ENCODE measurements at places on chromosomes 7 and 10.

- DNase-seq = no peak
Measured at GRCh38 chr10:131067690-131068089, 243.8 kb downstream of the TCERG1L start.

- peak; percentile 63 for DNase-seq
Measured at GRCh38 chr7:83468251-83468739, 180.6 kb downstream of the SEMA3E start.

- no peak for DNase-seq
Measured at GRCh38 chr7:96676919-96677318, 32.7 kb downstream of the SEM1 start.

DNA sequence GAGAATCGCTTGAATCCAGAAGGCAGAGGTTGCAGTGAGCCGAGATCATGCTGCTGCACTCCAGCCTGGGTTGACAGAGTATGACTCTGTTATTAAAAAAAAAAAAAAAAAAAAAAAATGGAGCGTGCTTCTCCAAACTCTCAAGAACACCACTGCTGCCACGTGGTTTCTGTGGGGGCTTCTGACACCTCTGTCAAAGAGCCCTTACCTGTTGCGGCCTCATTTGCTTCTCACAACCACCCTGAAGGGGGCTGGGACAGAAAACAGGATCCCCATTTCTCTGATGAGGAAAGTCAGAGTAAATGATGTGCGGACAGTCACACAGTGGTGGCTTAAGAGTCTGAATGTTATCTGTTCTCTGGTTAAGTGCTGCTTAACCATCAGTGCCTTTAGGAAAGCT, 95.3 kb downstream of the RNF216 start:
- no peak for DNase-seq

- DNase-seq = no peak
Measured at GRCh38 chr7:134798155-134798554, 18.7 kb downstream of the CALD1 start.

GRCh38 chr7:128405471-128406313, 4.1 kb downstream of the IMPDH1 start:
- DNase-seq = peak; percentile 82

DNA sequence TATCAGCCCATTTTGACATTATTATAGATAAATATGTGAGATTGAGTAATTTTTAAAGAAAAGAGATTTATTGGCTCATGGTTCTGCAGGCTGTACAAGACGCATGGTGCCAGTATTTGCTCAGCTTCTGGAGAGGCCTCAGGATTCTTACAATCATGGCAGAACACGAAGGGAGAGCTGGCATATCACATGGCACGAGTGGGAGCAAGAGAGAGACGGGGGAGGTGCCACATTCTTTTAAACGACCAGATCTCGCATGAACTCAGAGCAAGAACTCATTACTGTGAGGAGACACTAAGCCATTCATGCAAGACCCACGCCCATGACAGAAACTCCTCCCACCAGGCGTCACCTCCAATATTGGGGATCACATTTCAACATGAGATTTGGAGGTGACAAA, 40.1 kb upstream of the ZNF488 start:
- DNase-seq = no peak

- no peak for DNase-seq
Measured at GRCh38 chr7:131383417-131384285, 56.0 kb downstream of the MKLN1 start.

GRCh38 chr7:45590679-45591057, 16.5 kb downstream of the ADCY1 start:
- DNase-seq = peak; percentile 42

- DNase-seq = peak; percentile 26
Measured at GRCh38 chr10:35271086-35271858, 65.0 kb upstream of the CCNY start.

GRCh38 chr7:114628362-114628761, 213.7 kb downstream of the FOXP2 start:
- DNase-seq = no peak

DNA sequence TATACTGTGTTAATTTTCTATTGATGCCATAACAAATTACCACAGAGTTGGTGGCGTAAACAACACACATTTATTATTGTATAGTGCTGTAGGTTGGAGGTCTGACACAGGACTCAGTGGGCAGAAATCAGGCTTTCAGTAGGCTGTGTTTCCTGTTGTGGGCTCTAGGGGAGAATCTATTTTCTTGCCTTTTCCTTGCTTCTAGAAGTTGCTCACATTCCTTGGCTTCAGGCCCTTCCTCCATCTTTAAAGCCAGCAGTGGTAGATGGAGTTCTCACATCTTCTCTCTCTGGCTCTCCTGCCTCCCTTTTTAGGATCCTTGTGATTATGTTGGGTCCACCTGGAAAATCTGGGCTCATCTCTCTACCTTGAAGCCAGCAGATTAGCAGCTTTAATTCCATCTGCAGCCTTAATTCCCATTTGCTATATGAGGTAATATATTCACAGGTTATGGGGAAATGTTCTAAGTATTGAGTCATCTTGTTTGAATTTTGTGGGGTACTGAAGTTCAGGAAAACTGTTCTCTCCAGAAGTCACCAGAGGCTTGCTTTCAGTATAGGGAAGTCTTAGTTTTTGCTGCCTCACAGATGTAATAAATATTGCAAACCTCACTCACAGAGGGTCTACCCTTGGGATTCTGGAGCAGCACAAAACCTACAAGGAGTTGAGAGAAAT, 38.9 kb downstream of the CCNY start:
- DNase-seq = no peak

DNA sequence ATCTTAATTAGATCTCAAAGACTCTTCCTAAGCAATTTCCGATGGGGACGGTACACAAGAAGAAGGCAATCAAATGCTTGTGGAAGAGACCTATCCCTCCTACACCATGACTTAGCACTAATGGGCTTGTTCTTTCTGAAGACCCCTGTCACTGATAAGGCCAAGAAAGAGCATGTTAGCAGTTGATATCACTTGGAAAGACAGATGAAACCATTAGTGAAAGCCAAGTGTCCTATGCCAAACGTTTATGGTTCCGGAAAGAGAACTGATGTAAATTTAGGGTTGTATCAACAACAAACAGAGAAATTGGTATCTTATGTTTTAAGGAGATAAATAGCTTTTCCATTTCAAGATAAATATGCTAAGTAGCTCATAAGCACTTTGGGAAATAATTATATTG, 6.5 kb downstream of the UROS start:
- DNase-seq = no peak

DNA sequence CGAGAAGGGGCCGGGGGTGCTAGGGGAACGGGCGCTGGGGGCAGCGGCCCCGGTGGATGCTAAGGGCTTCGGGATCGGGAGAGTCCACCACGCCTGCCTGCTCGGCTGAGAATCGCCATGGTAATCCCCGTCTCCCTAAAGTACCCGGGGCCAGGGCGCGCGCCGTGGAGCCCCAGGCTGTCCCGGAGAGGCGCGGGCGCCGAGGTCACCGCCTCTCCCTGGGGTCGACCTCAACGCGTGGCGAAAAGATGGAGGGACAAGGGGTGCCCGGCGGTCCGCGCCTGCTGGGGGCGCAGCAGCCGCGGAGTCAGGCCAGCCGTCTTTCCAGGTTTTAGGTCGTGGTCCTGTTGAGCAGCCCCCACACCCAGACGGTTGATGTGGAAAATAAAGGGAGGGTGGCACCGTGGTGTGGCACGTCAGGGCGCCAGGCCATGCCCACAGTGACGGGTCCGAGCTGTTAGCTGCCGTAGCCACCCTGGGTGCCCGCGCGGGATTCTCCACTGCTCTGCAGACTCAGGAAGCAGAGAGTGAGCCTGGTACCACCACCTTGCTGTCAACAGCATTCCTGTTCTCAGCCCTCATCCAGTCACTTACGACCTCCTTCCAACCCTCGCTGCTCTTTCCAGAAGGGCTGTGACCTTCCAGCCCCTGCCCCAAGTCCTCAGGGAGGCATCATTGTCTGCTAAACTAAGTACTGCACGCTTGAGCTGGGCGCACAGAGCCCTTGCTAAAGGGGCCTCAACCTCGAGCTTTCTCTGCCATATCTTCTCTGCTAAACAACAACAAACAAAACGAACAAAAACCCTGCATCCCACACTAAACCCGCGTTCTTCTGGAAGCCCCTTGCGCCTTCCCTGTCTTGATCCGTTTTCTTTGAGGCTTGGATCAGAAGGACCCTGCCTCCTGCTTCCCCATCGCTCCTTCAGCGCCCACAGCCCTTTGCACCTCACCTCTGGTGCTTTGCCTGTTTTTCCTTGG, 666 bp downstream of the SMKR1 start:
- DNase-seq = no peak

- DNase-seq = no peak
Measured at GRCh38 chr7:17844022-17844421, 96.3 kb downstream of the SNX13 start.

GRCh38 chr7:128131731-128132130, 100.5 kb upstream of the LRRC4 start:
- no peak for DNase-seq

- no peak for DNase-seq
Measured at GRCh38 chr10:78264361-78264760, 230.7 kb downstream of the RPS24 start.

DNA sequence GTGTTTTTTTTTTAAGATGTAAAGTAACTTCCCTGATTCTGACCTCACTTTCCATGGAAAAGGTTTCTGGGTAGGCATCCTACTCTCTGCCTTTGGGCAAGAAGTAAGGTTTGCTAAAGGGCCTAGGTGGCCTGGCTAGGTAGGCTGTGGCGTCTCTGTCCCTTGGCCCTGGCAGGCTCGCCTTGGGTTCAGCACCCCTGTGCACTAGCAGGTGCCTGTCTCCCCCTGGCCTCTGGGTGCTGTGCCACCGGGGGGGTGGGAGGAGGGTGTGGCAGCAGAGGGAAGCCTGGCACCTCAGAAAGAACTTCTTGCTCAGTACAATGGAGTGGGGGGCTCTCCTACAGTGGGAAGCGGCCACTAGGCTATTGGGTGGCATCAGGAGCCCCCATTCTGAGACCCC, 14.0 kb downstream of the TECPR1 start:
- no peak for DNase-seq

- no peak for DNase-seq
Measured at GRCh38 chr7:146922782-146923181, 806.2 kb downstream of the CNTNAP2 start.

GRCh38 chr10:100043344-100043743, 33.6 kb upstream of the DNMBP start:
- no peak for DNase-seq

GRCh38 chr7:32044739-32045138, 25.5 kb downstream of the PDE1C start:
- DNase-seq = no peak

- no peak for DNase-seq
Measured at GRCh38 chr10:6320320-6321010, 117.7 kb downstream of the PFKFB3 start.

GRCh38 chr7:100482728-100483089, 1.0 kb upstream of the NYAP1 start:
- no peak for DNase-seq

DNA sequence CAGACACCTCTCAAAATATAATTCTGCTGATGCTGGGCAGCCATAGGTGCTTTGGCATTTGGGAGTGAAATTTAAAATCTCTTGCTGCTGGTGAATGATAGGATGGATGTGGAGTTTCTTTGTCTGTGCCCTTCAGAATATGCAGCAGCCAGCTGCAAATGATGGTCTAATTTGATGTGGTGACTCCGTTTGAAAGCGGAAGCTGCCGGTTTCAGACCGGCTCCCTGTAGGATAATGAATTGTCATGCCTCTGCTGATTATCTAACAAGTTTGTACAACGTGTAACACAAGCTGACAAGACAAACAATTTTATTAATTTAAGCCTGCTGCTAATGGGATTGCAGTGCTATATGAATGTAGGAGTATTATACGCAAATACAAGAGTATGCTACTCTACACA, 103.5 kb downstream of the SND1 start:
- DNase-seq = no peak

DNA sequence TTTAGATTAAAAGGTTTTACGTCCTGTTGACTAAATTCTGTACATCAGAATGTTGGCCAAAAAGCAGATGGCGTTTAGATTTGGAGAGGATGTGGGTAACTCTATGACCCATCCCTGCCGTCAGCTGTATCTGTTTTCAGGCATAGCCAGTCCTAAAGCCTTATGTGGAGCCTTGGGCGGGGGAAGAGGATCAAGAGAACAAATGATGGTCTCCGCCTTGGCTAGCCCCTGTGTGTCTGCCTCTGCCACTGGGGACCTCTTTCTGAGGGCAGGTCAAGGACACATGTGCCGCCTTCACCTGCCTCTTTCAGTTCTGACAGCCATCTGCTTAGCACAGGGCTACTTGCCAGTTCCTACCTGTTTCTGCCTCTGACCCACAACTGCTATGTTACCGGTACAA, 24.1 kb downstream of the PDSS1 start:
- no peak for DNase-seq

DNA sequence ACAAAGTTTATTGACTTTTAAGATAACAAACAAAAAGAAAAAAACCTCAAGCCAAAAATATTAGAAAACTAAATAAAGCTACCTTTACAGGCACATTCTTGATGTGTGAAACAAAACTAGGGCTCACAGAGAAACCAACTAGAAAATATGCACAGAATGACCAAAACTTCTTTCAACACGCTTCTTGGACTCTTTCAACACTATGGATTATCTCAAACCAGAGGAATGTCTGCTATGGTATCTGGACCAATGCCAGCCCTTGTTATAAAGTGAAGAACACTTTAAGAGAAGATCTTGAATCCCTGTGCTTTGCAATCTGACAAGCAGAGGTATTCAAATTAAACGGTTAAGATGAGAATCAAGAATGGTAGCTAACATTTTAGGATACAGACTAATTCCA, 76.6 kb downstream of the DNAJC1 start:
- no peak for DNase-seq

DNA sequence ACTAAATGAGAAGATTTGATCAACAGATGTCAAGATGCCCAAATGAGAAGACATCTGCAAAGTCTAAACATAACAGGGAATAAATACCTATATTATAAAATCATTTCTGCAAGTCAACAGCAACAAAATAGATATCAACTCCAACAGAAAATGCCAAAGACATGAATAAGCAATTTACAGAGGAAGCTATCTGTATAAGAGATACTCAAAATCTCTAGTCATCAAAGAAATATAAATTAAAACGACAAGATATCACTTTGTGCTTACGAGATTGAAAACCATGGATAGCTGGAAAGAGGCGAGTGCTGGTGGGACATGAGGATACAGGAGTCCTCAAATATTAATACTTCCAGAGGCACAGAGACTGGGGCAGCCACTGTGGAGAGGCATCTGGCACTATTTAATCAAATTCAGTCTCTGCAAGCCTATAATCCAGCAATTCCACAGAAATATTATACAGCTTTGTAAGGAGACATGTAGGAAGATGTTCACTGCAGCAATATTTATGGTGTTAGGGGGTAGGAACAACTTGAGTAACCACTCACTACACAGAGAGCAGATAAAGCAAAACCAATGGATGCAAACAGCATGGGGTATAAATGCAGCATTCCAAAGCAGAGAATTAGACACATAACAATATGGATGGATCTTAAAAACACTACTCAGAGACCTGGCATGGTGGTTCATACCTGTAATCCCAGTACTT, 4.8 kb downstream of the DNMBP start:
- DNase-seq = no peak

DNA sequence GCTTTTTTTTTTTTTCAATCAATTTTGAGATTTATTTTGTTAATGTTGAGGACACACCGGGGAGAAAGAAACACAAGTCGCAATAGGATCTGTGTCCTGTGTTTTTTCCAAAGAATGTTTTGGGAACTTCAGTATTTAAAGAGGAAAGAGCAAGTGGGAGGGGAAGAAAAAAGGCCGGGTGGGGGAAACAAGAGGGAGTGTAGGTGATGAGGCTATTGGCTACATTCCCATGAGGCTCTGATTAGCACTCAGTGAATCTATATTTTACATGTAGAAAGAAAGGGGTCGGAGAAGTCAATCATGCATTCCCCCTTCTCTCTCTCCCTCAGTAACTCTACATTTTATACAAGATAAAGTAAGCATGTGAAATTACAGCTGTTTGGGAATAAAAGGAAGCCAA, 4.1 kb downstream of the ZNF680 start:
- no peak for DNase-seq

- DNase-seq = no peak
Measured at GRCh38 chr10:615583-616152, 73.8 kb downstream of the DIP2C start.

All from kidney (tissue), 22 donors.